Naive thymus-derived CD8-positive, alpha-beta T cell (primary cell): ENCODE measurements at places on chromosomes 2 and 18.

DNA sequence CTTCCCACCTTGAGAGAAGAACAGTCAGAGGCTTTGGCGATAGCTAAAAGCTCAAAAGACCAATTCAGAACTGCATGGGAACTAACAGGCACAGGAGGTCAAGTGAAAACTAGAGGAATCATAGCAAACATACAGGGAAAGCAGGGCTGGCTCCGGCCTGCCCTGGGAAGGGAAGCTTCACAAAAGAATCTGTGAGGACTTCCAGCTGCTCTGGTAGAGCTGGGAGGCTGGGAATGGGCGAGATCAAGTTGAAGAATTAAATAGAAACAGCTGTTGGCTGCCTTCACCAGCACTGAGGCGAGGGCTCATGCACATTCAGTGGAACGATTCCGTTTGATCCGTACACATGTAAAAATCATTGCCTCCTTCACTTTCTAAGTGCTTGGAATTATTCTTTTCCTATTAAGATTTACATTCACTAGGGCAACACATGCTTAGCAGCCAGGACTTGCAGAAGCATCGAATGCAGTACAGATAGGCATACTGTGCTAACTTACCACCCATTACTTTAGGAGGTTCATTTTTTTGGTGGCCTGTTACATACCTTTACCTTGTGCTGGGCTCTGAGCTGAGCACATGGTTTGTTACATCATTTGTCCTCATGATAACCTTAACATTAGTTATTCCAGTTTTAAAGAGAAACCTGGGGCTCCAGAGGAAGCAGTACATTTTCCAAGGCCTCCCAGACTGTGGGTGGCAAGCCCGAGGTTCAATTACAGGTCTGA, 125.4 kb upstream of the RNF152 start:
- no peak for DNase-seq

DNA sequence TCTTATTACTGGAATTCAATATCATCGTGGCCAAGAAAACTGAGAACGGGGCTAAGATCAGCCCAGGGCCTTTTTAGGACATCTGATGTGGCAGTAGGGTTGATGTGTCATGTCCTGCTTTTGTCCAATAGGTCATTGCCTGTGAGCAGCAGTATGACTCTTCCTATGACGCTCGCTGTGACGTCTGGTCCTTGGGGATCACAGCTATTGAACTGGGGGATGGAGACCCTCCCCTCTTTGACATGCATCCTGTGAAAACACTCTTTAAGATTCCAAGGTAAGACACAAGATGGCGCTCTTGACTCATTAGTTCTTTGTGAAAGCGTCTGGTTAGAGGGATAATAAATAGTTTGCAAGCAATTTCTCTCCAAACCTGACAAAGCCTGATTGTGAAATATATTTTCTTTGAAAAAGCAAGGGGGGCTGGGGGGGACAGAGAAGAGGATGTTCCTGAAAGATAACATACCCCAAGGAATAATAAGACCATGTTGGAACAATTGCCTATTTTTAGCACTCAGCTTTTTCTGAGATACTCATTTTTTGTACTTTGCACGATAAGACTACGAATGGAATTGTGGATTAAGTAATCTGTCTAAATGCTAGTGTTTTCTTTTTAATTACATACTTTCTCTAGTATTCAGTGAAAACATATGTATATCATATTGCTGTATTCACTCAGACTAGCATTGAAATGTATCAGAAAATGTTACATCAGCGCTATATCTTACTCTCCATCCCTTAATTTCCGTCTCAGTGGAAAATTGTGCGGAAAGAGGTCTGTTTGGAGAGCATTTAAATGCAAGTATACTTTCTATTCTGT, 58.1 kb downstream of the MYO3B start:
- no peak for DNase-seq

GRCh38 chr2:73944714-73945113, 18.0 kb downstream of the DGUOK start:
- DNase-seq = no peak

DNA sequence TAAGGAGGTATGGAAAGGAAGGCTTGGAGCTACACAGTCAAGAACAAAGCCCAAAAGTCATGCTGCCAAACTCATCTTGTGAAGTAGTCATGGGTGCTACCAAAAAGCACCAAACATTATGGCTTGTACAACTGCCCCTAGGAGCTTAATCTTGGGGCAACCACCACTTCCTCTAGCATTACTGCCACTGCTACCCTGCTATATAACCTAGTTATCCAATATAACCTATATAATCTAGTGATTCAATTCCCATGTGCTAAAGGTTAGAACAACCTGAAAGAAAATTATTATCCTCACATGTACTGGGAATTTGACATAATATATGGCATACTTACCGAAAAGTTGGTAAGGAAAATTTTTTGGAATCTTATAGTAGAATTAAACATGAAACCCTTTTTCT, 102.6 kb upstream of the RBBP8 start:
- no peak for DNase-seq

- no peak for DNase-seq
Measured at GRCh38 chr2:237874585-237875161, 15.2 kb downstream of the RAMP1 start.

DNA sequence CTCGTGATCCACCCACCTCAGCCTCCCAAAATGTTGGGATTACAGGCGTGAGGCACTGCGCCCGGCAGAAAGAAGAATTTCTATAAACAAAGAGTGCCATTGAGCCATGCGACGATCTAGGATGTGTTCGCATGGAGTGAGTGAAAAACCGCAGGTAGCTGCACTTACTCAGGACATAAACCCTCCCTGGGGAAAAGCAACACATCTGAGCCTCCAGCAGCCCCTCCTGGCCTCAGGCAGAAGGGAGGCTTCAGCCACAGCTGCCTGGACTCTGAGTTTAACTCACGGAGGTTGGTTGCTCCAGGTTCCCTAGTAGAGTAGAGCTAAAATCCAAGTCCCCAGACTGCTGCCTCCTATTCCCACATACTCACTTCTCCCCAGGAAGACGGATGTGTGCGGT, 11.3 kb upstream of the STK25 start:
- no peak for DNase-seq

DNA sequence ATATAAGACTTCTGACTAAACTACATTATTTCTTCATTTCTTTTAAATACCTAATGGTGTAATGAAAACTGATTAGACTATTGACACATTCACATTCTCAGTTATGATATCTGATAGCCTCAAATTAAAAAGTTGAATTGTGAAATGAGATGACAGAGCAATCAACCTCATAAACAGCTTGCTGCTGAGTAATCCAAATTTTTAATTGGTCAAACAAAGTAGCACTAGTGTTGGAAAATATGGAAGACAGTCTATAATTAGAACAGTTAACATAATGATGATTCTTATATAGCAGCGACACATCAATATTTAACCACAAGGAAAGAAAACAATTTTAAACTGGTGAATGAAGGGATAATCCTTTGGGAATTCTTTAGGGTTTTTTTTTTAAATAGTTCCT, 91.9 kb upstream of the LRP1B start:
- DNase-seq = no peak

DNA sequence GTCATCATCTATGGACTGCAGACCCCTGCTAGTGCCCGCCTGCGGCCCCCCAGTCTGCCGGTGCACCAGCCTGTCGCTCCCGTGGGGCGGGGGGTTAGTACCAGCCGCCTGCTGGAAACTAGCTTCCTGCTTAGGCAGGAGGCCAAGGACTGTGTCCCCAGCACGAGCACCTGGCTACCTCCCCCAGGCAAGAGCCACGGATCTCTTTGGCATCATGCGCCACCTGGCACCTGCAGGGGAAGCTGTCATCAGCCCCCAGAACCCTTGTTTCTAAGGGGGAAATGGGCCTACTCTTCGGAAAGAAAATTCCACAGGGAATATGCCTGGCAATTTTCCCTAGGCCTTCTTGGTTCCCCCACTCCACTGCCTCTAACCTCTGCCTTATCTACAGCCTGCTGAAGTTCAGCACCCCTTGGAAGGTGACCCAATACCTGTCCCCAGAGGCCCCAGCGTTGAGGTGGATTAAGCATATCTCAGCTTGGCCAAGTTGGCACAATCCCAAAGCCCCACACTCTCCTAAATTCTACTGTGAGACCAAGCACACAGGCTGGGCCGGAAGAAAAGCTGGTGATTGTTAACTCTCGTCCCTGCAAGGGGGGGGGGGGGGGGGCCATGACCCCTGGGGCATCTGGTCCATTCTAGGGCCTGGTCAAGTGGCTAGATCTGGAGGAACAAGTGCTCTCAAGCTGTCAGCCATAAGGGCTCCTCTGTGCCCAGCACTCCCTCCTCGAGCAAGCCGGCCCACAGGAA, 62.0 kb upstream of the POMC start:
- no peak for DNase-seq

DNA sequence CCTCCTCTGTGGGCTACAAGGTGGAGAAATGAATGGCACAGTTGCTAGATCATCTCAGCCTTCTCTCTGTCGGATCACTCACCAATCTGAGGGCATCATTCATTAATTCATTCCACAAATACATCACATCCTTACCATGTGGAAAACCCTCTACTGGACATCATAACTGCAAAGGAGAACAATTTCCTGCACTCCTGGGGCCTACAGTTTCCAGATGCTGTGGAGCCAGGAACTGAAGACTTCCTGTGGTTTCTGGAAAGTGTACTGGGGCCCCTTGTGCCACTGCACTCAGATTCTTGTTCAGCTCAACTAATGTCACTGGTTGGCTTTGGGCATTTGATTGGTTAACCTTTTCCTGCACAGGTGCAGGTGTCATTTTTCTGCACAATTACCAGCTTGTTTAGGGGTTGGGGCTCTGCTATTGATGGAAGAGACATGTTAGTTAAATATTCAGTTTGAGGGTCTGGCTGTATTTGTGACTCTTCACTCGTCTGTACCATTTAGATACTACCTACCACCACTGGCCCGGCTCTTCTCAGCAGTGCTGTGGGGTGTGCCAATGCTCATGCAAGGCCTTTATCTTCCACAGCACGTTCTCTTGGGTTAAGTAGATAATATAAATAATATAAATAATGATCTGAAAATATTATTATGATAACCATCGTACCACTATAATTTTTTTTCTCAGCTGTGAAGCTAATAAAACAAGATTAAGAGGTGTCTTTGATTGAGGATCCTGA, 427.3 kb downstream of the TSN start:
- no peak for DNase-seq

GRCh38 chr18:41326311-41326710, 628.7 kb upstream of the PIK3C3 start:
- DNase-seq = no peak
